Stimulated activated CD4-positive, alpha-beta T cell treated with anti-CD3 and anti-CD28 coated beads, Interleukin-1b, Interleukin-23, amount 100 ng/mL, for 24 hours (primary cell): ENCODE measurements at places on chromosomes 7 and 10.

DNA sequence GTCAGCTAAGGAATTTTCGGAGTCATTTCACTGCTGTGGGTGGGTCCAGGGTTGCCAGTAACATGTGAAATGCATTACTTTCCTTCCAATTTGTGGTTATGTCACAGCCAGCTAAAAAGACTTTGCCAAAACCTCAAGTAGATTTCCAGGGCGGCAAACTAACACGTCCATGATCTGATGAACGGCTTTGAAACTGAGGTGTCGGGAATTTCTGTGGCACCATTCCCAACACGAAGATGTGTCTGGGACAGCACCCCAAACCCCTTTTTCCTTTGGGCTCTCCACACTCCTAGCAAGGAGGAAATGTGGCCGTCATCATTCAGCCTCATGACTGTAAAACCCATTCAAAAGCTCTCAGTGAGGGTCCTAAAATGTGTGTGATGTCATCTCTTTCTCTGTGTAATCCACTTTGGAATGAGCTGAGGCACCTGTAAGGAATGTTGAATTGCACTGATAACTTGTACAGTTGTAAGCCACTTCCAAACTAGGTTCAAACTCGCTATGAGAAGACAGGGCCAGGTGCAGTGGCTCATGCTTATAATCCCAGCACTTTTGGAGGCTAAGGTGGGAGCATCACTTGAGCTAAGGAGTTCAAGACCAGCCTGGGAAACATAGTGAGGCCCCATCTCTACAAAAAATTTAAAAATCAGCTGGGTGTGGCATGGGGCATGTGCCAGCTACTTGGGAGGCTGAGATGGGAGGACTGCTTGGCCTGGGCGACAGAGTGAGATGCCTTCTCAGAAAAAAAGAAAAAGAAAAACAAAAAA, 146.1 kb upstream of the FRMD4A start:
- DNase-seq: no peak

- DNase-seq: no peak
Measured at GRCh38 chr7:5477126-5477525, 53.5 kb upstream of the TNRC18 start.

- no peak for DNase-seq
Measured at GRCh38 chr7:16918288-16918895, 36.6 kb upstream of the AGR3 start.

DNA sequence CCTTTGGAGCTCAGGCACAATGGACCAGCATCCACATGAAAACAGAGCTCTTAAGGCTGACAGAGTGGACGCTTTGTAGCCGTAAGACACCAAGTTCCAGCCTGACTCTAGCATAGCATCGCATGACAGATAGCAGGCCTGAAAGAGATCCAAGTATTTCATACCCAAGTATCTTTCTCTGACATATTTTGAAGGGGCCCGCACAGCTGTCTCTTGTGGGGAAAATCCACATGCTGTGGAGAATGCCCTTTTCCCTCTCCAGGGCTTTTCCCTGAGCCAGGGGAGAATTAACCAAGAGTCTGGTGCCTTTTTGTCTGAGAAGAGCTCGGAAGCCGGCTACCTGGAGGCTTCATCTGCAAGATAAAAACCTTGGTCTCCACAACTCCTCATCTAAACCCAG, 51.0 kb downstream of the CFAP46 start:
- no peak for DNase-seq

- no peak for DNase-seq
Measured at GRCh38 chr7:152076324-152076821, 50.9 kb downstream of the GALNT11 start.
